Caudate nucleus (tissue), 63 donors: ENCODE measurements at places on chromosomes 13 and 19.
A peak's percentile ranks its signal among the peaks of the same experiment; 100 is the strongest.

GRCh38 chr13:44174769-44175425 is 198.7 kb upstream of the SERP2 start:
- DNase-seq: no peak

DNA sequence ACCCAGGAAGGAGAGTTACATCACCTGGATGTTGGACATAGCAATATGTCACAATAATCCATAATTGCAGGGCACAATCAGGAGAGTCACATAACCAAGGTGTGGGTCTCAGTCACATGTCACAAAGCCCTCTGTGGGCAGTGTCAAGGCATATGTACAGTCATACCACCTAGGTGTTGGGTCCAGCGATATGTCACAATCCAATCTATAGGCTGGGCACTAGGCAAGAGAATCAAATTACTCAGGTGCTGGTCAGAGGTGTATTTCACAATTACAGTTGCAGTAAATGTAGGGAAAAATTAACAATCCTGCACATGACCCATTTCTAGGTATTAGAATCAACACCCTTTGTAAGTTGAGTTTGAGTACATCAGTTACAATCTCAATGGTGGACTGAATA is 126.2 kb upstream of the ZNF91 start:
- DNase-seq: no peak

DNA sequence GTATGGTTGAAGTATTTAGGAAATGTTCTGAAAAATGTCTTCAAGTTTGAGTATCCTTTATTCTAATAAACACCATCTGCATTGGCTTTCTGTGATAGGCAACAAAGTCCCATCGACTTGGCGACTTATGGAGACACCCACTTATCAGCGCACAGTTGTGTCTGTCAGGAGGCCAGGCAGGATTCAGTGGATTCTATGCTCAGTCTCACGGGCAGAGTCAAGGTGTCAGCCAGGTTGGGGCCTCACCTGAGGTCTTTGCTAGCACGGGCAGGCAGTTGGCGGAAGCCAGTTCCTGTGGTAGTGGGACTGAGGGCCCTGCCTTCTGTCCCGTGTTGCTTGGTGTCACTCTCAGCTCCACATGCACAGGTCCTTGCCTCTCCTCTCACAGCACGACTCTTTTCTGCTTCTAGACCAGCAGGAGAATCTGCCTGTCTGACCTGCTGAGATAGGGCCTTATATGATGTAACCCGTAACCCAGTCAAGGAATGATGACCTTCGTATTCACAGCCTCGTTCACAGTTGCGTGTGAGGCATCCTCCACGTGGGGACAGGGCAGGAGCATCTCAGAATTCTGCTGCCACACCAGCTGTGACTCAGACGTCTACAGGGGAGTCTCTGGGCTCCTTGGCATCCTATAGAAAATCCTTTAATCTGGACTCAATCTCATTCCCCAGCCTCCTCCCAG is 10.0 kb downstream of the CUL4A start:
- DNase-seq: no peak

DNA sequence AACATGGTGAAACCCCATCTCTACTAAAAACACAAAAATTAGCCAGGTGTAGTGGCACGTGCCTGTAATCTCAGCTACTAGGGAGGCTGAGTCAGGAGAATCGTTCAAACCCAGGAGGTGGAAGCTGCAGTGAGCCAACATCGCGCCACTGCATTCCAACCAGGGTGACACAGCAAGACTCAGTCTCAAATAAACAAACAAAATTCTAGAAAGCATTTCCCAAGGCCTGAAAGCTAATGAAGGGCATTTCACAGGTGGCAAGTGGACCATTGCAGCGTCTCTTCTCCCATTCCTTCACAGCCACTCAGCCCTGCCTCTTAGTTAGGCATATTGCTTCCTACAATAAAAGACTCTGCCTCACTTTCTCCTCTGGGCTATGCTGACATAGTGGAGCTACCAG is 13.5 kb upstream of the RXFP2 start:
- no peak for DNase-seq

DNA sequence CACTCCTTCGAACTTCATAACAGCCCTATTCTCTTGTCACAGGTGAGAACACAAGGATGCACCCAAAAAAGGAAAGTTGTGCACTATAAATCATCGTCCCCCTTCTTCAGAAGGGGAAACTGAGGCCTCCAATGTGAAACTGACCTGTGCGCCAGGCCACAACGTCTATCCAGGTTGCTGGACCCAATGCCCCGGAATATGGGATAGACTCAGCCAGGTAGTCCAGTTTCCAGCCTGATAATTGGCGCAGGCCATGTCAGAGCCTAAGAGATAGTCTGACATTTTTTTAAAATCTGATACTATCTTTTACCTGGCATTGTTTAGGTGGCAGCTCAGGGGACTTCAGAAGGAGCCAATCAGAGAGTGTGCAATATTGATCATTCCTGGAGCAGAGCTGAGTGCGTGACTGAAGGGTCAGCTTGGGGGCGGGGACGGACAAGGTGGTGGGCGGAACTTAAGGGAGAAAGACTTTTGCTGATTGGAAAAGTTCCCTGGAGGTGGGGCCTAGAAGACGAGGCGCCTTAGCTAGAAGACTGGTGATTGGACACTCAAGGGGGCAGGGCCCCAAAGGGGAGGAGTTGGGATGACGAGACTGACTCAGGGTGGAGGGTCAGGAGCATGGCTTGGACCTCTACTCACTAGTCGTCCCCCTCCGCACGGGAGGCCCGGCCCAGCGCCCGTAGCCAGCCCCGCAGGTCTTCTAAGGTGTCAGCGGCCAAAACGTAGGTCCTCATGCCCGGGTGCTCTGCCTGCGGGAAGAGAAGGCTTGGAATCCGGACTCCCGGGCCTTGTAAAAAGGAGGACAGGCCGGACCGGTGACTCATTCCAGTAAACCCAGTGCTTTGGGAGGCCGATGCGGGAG is 8.5 kb downstream of the PLEKHA4 start:
- DNase-seq: no peak

GRCh38 chr19:55640043-55640576 is 692 bp upstream of the ZNF580 start:
- DNase-seq: peak; percentile 34

DNA sequence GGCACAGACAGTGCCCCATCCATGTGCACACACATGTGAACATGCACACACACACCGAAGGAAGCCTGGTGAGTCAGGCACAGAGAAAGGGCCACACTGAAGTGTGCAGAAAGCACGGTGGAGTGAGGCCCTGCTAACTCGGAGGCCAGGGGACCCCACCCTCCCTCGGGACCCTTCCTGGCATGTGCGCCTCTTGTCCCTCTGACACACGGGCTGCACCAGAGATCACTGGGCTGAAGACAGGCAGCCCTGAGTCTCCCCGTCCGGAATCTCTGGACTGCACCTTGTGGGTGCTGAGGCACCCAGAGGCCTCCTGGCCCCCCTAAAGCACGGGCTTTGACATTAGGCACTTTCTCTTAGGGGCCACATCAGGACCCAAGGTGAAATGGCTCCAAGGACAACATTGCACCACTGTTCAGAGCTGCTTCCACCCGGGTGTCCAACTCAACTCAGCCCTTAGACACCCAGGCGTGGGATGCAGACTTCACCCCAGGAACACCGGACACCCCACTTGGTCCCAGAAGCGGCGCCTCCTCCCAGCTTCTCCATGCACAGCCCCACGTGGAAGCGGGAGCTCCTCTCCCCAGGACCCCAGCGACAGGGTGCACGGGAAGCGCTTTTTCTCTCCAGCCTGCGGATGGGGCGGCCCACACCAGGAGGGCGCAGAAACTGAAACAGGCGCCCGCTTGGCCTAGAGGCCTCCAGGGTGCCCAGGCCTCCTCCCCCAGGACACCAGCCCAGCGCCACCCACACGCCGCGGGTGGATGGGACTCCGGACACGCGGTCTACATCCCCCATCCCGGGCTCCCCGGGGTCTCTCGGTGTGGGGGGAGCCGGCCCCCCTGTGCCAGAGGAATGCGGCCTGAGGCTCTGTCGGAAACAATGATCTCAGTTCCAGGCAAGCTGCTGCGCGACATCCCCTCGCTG is 90.2 kb downstream of the SPACA7 start:
- DNase-seq: no peak

DNA sequence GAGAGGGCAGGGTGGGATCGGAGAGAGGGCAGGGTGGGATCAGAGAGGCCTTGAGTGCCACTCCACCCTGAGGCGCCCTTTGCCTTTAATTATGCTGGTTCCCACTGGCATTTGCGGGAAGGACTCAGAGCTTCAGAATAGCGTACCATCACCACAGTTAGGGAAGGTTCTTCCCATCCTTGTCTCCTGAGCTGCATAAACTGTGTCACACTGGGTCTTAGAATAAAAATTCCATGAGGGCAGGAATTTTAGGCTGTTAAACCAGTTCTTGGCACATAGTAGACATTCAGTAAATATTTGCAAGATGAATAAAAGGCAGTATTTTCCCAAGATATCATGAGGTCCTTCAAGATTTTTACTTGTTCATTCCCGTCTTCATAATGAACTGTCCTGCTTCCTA is 24.4 kb downstream of the PPP2R1A start:
- no peak for DNase-seq

DNA sequence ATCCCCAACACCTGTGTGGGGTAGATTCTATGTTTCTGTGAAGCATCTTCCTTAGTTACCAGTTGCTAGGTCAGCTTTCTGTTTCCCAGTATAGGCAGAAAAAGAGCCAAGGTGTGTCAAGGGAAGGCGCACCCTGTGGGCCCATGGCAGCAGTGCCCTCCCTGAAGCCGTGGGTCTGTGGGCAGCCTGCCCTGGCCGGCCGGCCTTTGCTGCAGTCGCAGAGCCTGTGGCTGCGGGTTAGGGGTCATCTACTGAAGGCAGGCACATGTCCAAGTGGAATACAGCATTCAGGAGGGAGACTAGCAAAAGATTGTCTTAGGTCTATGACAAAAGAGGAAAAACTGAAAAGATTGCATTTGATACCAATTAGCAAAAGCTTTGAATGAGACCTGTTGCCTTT is 214.0 kb downstream of the IRS2 start:
- no peak for DNase-seq

GRCh38 chr13:45196622-45197021 is 4.2 kb downstream of the KCTD4 start:
- DNase-seq: no peak
